ENCODE measurements at places on chromosomes 5 and 9. TPM values are rescaled to one million over a fixed set of nuclear protein-coding genes. Genes with fewer than 3 reads are reported as not detected.

DNA sequence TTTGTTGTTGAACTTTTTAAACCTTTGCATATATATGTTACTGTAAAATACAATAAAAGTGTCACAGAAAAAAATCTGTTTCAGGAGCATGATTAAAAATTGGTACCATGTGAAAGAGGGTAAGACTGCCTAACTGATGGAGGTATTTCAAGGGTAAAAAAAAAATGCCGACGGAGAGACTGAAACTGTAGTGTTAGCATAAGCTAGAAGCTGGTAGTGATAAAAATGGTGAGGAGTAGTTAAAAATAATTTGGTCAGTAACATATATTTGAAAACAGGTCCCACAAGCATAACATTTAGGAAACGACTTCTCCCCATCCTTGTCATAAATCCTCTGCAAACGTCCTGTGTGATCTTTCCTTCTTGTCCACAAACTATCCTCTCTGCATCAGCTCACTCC lies 64.7 kb downstream of the MEF2C start:
- no peaks in the 10 kb centered on the region for H3K36me3 ChIP-seq
- no peak overlapping the region for H3K4me3 ChIP-seq
- no peak overlapping the region for H3K27ac ChIP-seq
- no peaks in the 10 kb centered on the region for H3K27me3 ChIP-seq

DNA sequence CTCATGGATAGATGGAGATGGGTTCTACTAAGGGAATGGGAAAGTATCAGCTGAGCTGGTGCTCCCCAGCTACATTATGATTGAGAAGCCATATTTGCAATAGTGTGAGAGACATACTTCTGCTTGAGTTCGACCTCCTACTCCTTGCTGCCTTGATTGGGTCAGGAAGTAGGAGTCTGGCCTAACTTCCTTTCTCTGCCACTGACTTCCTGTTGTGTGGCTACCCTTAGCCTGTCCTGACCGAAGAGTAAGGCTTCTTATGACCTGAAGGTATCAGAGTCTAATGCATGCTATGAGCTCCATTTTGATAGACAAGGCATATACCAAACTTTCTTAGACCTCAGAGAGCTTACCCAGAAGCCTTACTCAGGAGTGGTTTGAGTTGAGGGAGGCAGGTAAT lies 53.9 kb downstream of the OSTF1 start:
- no peaks in the 10 kb centered on the region for H3K4me1 ChIP-seq
- peaks cover 22% of the 10 kb centered on the region for H3K36me3 ChIP-seq
- H3K4me3 ChIP-seq, result no peak overlapping the region
- H3K27me3 ChIP-seq, result no peaks in the 10 kb centered on the region

GRCh38 chr5:102902135-102902448 lies 147.0 kb downstream of the PAM start:
- H3K4me3 ChIP-seq, result no peak overlapping the region
- no peaks in the 10 kb centered on the region for H3K36me3 ChIP-seq
- H3K27ac ChIP-seq, result no peak overlapping the region
- H3K4me1 ChIP-seq, result peaks cover 6% of the 10 kb centered on the region

DNA sequence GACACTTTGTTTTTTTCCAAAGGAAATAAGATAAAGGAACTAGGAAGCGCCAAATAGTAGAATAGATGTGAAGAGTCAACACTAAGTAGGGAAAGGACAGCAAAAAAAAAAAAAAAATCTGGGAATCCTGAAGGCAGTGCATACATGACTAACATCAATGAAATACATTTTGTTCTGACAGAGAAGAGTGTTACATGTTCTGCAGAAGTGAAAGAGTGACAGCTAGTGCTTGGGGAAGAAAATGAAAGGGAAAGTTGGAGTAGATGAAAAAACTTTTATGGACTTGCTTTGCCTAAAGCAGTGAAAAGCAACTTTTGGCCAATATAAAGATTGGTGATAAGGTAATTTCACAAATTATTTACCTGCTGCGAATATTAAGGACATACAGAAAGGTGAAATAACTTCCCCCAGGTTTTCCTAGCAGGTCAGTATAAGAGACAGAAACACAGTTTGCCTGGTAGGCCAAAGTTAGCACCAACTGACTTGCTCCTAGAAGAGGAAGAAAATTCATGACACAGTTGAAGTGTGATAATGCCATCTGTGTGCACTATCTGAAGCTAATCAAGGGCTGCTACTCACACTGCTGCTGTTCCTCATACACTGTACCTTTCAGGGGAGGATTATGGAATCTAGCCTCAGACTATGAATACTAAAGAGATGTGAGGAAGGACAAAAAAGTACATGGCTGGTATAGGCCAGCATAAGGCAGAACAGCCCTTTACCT lies 38.6 kb downstream of the RANBP6 start:
- no peaks in the 10 kb centered on the region for H3K4me1 ChIP-seq
- no peak for DNase-seq
- no peaks in the 10 kb centered on the region for H3K27me3 ChIP-seq
- H3K27ac ChIP-seq, result peak overlapping the region; percentile 60
- peaks cover 31% of the 10 kb centered on the region for H3K36me3 ChIP-seq

- no peak for DNase-seq
- H3K4me3 ChIP-seq, result no peak overlapping the region
- peaks cover 36% of the 10 kb centered on the region for H3K27me3 ChIP-seq
- no peak overlapping the region for H3K27ac ChIP-seq
- H3K36me3 ChIP-seq, result no peaks in the 10 kb centered on the region
Measured at GRCh38 chr5:175733017-175733416, 75.1 kb downstream of the HRH2 start.

DNA sequence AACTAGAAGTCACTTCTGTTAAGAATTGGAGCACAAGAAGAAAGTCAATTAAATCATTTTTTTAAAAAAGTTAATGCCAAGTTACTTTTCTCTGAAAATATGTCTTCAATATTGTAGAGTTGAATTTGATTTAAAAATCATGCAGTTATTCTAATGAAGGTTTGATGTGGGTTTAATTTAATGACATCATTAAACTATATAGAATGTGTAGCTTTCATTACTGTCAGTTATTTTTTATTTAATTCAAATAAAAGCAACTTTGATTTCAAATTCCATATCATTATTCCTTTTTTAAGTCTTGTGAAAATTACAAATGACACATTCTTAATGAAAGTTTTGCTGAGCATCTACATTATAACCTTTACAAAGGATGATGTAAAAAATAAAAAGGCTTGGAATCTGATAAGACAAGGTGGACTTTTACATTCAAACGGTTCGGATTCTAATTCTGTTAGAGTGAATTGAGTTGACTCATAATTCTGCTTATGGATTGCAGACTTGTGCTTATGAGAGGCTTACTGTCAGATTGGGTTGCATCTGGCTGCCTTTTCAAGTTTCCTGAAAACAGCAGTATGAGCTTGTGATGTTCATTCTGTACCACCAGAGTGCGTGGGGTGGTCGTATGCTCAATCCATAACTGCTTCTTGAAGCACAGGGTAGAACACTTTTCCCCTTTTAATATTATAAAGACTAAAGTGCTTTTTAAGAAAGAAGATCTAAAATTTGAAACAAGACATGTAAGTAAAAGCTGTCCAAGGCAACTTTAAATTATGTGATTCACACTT lies 253.0 kb upstream of the ARRDC3 start:
- no peak for DNase-seq
- no peak overlapping the region for H3K27ac ChIP-seq
- no peaks in the 10 kb centered on the region for H3K27me3 ChIP-seq
- no peak overlapping the region for H3K4me3 ChIP-seq

DNA sequence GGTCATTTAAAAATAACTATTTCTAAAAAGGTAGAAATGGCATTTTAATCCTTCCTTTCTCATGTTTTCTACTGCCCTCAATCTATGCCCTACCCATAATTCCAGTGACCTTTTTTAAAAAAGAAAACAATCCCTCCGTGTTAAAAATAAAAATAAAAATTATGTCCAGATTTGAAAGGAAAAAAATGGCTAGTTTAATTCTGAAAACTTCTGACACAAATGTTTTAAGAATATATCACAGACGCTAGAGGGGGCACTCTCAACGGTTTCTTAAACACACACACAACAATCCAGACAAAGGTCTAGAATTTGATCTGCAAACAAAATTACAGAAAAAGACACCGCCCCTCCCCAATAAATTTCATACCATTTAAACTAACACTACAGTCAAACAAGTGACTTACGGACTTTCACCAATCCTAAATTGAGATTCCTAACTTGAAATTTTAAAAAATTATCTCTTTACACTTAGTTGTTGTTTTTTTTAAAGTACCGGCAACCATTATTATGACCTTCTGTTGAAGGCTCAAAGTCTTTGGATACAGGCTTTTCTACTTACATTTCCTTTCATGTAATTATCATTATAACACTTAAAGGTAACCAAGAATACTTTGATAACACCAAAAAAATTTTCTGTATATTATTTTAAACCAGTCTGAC lies 38.2 kb downstream of the CLINT1 start:
- peaks cover 28% of the 10 kb centered on the region for H3K4me1 ChIP-seq
- H3K27me3 ChIP-seq, result no peaks in the 10 kb centered on the region
- no peak overlapping the region for H3K4me3 ChIP-seq
- no peak for DNase-seq
- peaks cover 7% of the 10 kb centered on the region for H3K36me3 ChIP-seq
- H3K27ac ChIP-seq, result peak overlapping the region; percentile 89

- H3K4me3 ChIP-seq, result no peak overlapping the region
- no peak overlapping the region for H3K27ac ChIP-seq
- no peaks in the 10 kb centered on the region for H3K4me1 ChIP-seq
- no peak for DNase-seq
- peaks cover 49% of the 10 kb centered on the region for H3K27me3 ChIP-seq
Measured at GRCh38 chr9:137156567-137157375, 13.1 kb downstream of the LRRC26 start.

DNA sequence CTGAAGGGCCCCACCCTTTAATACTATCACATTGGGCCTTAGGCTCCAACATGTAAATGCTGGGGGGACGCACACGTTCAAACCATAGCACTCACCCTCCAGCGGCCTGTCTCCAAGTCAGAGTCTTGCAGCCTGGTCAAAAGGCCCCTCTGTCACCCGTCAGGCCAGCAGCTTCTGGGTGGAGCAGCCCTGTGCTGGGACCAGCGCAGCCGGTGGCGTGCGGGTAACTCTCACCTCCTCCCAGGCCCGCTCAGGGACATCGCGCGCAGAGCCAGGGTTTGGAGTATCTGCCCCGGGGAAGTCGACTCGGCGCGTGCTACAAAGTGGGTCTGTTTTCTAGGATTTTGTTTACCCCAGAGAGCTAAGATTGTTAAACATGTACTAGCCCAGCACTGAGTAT lies 93.0 kb upstream of the COL5A1 start:
- no peak overlapping the region for H3K27ac ChIP-seq
- peaks cover 4% of the 10 kb centered on the region for H3K4me1 ChIP-seq
- H3K4me3 ChIP-seq, result no peak overlapping the region
- no peak for DNase-seq
- H3K36me3 ChIP-seq, result peaks cover 1% of the 10 kb centered on the region
- H3K27me3 ChIP-seq, result peaks cover 15% of the 10 kb centered on the region

DNA sequence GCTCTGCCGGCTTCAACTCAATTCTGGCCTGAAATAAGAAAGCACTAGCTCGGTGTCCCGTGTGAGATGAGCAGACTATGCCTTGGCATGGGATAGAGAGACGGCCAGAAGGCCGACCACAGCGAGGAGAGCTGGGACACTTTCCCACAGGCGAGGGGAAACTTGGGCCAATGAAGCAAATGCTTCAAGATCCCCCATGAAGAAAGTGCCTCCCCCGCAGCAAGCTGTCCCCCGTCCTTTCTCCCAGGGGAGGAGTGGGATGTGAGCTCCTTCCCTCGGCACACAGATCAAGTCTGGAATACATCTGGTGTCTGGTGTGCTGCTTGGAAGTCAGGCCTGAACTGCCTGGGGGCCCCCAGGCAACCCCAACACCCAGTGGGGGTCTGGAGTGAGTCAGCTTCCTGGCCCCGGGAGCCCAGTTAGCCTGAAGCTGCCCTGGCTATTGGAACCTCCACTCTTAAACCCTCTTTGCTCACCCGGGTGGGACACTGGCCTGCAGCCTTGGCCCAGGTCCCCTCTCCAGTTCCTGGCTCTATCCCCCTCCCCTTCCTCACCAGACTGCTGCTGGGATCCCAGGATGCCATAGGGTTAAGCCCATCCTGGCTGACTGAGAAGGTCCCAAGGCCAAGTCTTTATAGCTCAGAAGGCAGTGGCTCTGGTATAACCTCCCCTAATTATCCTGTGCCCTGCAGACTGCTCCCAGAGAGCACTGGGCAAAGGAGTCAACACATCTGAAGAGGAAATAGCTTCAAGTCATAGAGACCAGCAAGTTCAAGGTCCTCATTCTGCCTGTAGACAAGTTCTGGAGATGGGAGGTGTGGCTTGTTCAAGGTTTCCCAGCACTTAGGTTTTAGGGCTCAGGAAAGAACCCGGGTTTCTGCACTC lies 205.3 kb downstream of the TTLL11 start:
- H3K4me3 ChIP-seq, result no peak overlapping the region
- H3K27ac ChIP-seq, result no peak overlapping the region
- H3K36me3 ChIP-seq, result no peaks in the 10 kb centered on the region
- no peak for DNase-seq
- H3K27me3 ChIP-seq, result peaks cover 12% of the 10 kb centered on the region
- H3K4me1 ChIP-seq, result peaks cover 19% of the 10 kb centered on the region

- H3K4me3 ChIP-seq, result no peak overlapping the region
- H3K27ac ChIP-seq, result peak overlapping the region; percentile 74
- no peaks in the 10 kb centered on the region for H3K36me3 ChIP-seq
- H3K27me3 ChIP-seq, result no peaks in the 10 kb centered on the region
- no peaks in the 10 kb centered on the region for H3K4me1 ChIP-seq
Measured at GRCh38 chr5:95087816-95088317, 197.0 kb downstream of the MCTP1 start.

DNA sequence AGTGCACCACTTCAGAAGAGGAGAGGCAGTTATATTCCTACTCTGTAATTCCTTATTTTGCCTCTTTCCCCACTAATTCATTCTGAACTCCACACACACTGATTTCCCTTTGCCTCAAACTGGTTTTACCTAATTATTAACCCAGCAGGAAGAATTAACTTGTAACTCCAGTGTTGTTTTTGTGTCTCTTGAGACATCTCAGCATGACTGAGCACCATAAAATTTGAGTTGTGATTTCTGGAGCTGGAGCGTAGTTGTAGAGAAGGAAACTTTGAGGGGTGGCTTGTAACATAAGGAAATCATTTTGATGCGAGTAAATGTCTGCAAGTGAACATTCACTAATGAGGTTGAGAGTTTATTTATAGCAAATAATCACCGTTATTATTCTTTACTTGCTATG lies 265.2 kb downstream of the TMEM38B start:
- no peak for DNase-seq
- no peaks in the 10 kb centered on the region for H3K36me3 ChIP-seq
- H3K4me1 ChIP-seq, result peaks cover 14% of the 10 kb centered on the region
- H3K4me3 ChIP-seq, result peak overlapping the region; percentile 20
- H3K27ac ChIP-seq, result peak overlapping the region; percentile 26
- H3K27me3 ChIP-seq, result no peaks in the 10 kb centered on the region

- no peaks in the 10 kb centered on the region for H3K36me3 ChIP-seq
- H3K27ac ChIP-seq, result no peak overlapping the region
- no peaks in the 10 kb centered on the region for H3K4me1 ChIP-seq
- H3K4me3 ChIP-seq, result no peak overlapping the region
Measured at GRCh38 chr5:135569755-135570452, 8.9 kb downstream of the CXCL14 start.

GRCh38 chr9:123335986-123336329 lies 20.0 kb upstream of the CRB2 start:
- H3K27me3 ChIP-seq, result peaks cover 12% of the 10 kb centered on the region
- no peak overlapping the region for H3K4me3 ChIP-seq
- peak overlapping the region; percentile 34 for H3K27ac ChIP-seq
- no peaks in the 10 kb centered on the region for H3K36me3 ChIP-seq
- H3K4me1 ChIP-seq, result peaks cover 33% of the 10 kb centered on the region

GRCh38 chr5:119289438-119290044 lies 66.3 kb upstream of the TNFAIP8 start:
- DNase-seq, result no peak
- no peaks in the 10 kb centered on the region for H3K27me3 ChIP-seq
- no peak overlapping the region for H3K4me3 ChIP-seq
- H3K27ac ChIP-seq, result no peak overlapping the region
- peaks cover 2% of the 10 kb centered on the region for H3K36me3 ChIP-seq

Gene TPRN
- total RNA-seq, result 20.7 TPM

Gene ARL14EPL
- not detected for total RNA-seq

Gene LECT2
- not detected for total RNA-seq

Gene ZNF79
- 12.4 TPM for total RNA-seq

Gene PTGDS
- not detected for total RNA-seq

Gene S1PR3
- total RNA-seq, result 1.7 TPM

Gene DOK3
- total RNA-seq, result 13.7 TPM
